ENCODE measurements at places on chromosomes 13 and 19.

- DNase-seq, result no peak
These were observed 99.2 kb upstream of the WASF3 start for GRCh38 chr13:26458196-26458749.

DNA sequence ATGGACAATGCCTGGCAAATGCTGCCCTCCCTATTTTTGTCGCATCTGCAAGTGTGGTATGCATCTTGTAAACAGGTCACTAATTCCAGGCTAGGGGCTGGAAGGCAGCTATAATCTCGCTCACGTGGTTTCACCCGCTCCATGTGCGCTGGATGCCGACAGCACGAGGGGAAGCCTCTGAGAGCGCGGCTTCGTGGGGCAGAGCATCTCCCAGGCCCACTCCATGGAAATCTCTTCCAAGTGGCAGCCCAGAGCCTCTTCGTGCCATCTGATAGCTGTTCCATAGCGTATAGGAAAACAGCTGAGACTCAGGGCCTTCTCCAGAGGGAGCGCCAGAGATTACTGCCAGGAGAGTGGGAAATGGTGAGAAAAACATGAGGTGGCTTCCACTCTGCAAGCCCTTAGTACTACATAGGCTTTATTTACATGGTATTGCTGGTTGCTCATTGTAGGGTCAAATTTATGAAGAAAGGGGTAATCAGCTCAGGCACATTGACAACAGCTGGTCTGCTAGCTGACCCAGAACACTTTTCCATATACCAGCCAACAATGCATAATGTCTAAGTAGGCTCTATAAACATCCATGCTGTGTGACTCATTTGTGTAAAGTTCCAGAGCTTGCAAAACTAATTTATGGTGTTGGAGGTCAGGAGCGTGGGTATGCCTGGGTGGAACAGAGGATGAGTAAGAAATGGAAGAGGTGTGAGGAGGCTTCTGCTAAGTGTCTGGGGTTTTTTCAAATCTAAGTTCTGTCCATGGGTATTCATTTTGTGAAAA is 165.2 kb downstream of the SHISA2 start:
- no peak for DNase-seq

- DNase-seq, result no peak
These were observed 2.2 kb downstream of the ZNF175 start for GRCh38 chr19:51573331-51573730.

DNA sequence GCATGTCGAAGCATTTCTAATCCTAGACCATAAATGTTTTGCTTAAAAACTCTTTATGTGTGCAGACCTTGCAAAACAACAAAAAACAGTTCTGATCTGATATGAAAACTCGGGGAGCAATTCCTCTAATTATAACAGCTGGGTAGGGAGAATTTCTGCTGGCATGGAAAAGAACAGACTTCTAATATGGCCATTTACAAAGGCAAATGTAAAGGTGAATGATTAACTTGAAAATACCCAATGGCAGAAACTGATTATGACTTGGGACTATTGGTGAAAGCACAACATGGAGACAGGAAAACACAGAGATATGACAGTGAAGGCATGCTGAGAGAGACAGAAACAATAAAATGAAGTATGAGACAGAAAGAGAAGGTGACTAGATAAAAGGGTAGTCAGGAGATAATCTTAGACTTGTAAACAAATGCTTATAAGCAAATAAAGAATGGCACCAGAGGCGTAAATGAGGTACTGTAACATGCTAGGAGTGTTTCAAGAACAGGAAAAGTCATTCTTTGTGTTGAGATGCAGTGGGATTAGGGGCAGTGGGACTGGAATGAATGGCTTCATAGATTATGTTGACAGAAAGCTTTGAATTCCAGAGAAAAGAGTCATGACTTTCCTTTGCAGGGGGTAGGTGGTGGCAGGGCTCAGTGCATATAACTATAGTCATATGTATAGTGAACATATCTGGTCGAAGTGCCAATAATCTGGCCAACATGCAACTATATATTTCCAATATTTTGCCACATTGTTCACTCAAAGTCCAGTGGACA is 393.0 kb downstream of the ITGBL1 start:
- no peak for DNase-seq

GRCh38 chr13:42345367-42345766 is 73.4 kb downstream of the AKAP11 start:
- no peak for DNase-seq

GRCh38 chr13:77502104-77502720 is 33.3 kb upstream of the SCEL start:
- no peak for DNase-seq

- no peak for DNase-seq
These were observed 39.2 kb downstream of the MYH14 start for GRCh38 chr19:50242581-50242980.

DNA sequence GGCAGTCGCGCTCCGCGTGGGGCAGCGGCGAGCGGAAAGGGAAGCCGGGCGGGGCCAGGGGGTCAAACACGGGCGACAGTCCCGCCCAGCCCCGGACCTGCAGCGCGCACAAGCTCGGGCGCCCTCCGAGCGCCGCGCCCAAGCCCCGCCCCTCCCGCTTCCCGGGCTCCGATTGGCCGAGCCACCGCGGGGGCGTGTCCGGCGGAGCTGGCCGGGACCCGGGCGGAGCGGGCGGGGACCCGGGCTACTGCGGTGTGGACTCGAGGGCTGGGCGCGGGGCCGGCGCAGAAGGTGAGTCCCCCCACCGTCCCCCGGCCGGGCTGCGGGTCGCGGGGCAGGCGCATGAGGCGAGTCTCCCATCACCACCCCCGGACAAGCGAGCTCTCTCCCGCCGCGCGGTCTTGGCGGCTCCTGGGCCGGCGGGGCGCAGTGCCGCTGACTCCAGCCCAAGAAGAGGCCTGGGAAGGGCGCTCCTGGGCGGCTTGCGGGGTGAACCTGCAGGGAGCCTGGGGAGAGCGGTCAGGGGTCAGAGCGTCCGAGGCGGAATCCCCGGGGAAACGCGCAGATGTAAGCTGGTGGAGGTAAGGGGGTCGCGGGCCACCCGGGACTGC is at the start of gene PLEKHF1:
Gene PLEKHF1, plus strand, starts transcription at position 247 of the 611 bp plus-strand sequence. CDS start 8,379 bp downstream, outside the sequence.
- DNase-seq, result peak; percentile 94

DNA sequence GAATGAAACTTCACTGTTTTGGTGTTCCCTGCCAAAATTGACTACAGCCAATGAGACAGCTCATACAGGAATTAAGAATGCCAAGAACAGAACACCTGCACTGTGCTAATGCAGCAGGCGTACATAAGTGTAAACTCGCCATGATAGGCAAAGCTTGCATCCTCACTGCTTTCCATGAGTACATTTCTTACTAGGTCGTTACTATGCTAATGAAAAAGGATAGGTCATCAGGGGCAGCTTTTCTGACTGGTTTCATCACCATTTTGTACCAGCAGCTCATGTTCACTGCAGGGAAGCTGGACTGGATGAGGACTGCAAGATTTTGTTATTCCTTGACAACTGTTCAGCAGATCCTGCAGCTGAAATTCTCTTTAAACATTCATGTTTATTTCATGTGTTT is 1383.8 kb downstream of the EFNB2 start:
- no peak for DNase-seq

- DNase-seq, result no peak
These were observed 47.5 kb upstream of the MBNL2 start for GRCh38 chr13:97174638-97175037.

GRCh38 chr13:42170029-42170428 is 101.9 kb upstream of the AKAP11 start:
- no peak for DNase-seq

All from aorta (tissue), 5 donors.